ENCODE measurements at places on chromosomes 5 and 9.

- no peak for DNase-seq
Measured at GRCh38 chr5:178673801-178674295, 47.0 kb upstream of the CLK4 start.

GRCh38 chr9:120737416-120738165, 23.3 kb upstream of the MEGF9 start:
- DNase-seq = no peak

DNA sequence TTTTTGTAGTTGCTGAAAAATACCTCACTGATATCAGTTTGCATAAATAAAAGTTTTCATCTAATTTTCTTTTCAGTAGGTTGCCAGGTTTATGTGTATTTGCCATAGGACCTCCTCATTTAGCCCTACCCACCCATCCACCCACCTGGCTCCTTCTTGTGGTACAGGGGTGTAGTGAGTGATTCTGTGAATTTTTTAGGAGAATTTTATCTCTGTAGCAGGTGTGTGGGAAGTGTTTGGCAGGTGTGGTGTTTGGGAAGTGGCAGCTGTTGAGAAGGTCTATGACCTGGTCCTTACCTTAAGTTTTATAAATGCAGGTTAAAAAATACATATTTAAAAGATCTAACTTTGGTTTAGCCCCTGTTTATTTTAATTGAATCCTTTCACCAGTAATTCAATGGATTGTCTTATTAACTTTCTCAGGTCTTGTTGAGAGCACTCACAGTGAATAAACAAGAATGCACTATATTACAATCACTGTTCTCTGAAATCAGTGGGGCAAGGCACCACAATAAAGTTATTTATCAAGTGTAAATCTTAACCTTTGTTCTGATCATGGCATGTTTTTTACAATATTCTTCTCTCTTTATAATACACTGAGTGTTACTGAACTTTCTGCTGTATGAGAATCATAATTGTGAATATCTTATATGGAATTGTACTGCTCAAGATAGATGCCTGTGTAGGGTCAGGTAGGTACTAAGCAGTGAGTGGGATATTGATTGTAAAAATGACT, 189.1 kb downstream of the WDR70 start:
- DNase-seq = no peak

GRCh38 chr9:126957687-126958053, 43.1 kb downstream of the RALGPS1 start:
- DNase-seq = no peak

DNA sequence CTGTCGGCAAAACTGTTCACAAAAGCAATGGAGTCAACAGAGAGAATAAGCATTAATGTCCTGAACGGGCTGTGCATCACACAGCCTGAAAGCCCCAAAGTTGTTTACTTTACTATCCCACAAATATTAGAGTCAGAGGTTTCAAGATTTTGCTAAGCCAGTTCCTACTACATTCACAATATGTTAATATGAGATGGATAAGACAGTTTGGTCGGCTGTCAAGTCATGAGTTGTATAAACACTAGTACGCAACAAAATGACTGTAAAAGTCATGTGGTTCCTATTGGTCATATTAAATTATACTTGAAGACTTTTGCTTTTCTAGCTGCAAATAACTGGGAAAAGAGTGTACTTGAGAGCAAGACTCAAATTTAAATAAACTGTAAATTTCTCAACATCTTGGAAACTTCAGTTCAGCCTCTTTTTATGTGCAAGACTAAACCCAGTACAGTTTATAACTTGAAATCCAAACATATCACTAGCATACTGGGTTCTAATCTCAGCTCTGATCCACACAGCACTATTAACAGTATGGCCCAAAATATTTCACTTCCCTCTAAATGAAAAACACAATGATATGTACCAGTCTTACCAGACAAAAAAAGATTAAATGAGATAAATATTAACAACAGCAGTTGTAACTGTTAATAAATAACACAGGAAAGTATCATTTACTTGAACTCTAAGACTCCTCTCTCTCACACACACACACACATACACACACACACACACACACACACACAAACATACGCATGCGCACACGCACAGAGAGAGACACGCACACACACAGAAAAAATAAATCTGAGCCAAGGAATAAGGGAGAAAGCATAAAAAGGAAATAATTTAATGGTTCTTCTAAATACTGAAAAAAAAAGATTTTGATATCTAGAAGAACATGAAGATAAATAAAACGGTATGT, 33.1 kb downstream of the FANCC start:
- no peak for DNase-seq

- DNase-seq = no peak
Measured at GRCh38 chr5:82023644-82024043, 51.8 kb downstream of the ATG10 start.

DNA sequence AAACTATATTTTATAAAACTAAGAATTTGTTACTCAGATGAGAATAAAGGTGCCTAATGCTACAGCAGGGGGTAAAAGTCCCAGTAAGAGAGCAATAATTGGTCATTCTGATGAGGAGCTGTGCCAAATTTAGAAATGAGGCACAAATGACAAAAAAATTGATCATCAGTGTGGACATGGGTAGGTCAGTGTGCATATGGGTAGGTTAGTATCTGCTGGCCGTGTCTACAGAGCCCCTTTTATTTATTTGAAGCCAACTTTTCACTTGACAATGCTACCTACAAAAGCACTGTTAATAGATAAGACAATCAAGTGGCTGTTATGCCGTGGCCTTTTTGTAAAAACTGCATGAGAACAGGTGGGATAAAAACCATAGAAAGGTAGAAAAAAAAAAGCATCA, 454.6 kb downstream of the RAB3C start:
- no peak for DNase-seq

GRCh38 chr5:4630031-4630430, 510.1 kb upstream of the ADAMTS16 start:
- DNase-seq = no peak

DNA sequence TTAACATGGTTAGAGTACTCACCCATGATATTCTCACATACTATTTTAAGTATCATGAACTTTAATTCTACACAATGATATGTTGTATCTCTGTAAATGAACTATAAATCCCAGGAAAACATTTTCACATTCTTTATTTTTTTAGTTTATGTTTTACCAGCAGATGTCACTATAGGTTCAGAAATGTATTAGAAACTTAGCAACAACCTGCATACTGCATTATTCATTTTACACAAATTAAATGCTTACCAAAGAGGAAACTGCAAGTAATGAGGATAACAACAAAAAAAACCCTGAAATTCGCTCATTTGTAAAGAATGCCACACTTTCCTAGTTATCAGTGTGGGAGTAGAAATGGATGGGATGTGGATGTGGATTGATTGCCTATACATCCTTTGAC, 217.5 kb upstream of the OTULINL start:
- DNase-seq = no peak

DNA sequence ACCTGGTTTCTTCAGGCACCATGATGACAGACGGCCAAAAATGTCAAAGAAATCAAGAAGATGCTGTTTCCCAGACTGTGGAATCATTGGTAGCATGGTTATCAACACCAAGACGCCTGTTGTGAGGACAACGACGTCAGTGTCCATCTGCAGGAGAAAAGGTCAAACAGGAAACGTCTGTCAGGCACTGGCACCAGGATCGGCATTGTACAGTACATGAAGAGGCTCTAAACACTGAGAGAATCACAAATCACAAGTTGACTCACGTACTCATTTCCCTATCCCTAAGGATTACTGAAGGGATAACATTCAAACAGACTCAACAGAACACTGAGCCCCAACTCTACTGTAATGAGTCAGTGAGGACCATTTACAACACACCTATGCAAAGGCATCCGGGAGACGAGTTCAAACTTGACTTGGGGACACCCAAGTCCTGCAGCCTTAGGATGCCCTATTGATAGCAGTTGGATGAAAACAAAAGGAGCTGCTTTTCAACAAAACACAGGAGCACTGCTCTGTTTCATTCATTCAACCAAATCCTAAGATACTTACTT, 21.0 kb downstream of the TSC1 start:
- DNase-seq = no peak

- DNase-seq = no peak
Measured at GRCh38 chr5:3858524-3858923, 262.9 kb downstream of the IRX1 start.

- no peak for DNase-seq
Measured at GRCh38 chr5:58653521-58653920, 70.6 kb downstream of the RAB3C start.

- no peak for DNase-seq
Measured at GRCh38 chr9:93037476-93037971, 21.0 kb upstream of the SUSD3 start.

DNA sequence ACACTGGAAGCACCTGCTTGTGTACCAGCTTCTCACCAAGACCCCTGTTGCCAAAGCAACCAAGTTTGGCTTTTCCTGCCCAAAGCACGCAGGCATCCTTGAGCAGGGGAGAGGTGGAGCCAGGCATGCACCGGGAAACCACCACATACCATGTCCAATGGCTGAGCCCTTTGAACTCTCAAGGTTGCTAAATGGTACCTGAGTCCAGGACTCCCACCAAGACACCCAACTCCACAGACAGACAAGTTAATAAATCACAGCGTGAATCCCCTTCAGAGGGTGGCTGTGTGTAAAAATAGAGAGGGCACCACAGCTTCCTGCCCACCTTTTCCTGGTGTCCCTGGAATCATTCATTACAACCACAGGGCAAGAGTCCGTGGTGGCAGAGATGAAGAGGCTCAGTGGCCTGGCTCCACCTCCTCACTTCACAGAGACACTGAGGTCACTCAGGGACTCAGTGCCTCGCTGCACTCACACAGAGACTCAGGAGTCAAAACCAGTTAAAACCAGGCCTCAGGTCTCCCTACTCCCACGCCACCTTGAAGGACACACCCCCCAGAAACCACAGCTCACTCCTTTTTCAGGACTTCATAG, 143.7 kb downstream of the C5orf15 start:
- no peak for DNase-seq

GRCh38 chr9:136978073-136978864, 965 bp downstream of the PTGDS start:
- DNase-seq = peak; percentile 62

DNA sequence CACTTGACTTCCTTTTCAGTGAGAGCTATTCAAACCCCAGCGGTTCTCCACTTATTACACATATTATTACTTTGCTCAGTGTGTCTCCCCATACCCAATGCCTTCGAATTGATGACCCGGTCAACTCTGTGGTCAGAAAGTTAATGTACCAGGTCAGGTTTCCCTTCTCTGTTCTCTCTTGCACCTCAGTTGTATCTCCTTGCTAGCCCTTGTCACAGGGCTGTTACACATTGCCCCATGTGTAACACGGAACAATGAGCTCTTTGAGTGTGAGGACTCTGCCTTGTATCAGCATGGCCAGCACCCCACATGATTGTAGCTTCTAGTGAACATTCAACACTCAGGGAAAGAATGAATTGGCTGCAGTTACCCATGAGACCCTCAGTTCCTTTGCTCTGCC, 73.6 kb downstream of the DOCK2 start:
- no peak for DNase-seq

DNA sequence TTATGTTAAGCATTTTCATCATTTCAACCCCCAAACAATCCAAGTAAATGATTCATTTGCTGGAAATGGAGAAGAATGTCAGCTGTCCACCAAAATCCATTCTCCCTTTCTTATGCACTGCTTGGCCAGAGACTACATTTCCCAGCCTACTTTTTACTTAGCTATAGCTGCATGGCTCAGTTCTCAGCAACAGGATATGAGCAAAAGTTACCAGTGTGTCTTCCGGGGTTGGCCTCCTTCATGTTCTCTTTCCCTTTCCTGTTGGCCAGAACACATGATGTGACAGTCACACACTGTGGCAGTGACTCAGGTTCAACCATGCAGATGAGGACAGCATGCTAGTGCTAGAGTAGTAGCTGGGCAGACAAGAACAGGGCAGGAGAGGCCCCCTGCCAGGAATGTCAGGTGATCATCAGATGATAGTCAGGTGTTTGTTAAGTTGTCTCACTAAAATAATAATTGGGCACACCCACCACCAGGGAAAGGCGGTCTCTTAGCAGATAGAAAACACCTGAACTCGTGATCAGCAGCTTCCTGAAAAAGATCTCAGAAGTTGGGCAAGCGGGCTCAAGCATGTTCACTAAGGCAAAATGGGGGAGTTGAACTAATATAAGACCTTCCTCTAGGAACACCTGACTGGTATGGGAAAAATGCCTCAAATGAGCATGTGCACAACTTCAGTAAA, 12.2 kb downstream of the GPR150 start:
- DNase-seq = peak; percentile 28

- DNase-seq = no peak
Measured at GRCh38 chr9:27260789-27261516, 36.0 kb downstream of the EQTN start.

GRCh38 chr5:65087154-65087553, 318.4 kb downstream of the CWC27 start:
- no peak for DNase-seq

DNA sequence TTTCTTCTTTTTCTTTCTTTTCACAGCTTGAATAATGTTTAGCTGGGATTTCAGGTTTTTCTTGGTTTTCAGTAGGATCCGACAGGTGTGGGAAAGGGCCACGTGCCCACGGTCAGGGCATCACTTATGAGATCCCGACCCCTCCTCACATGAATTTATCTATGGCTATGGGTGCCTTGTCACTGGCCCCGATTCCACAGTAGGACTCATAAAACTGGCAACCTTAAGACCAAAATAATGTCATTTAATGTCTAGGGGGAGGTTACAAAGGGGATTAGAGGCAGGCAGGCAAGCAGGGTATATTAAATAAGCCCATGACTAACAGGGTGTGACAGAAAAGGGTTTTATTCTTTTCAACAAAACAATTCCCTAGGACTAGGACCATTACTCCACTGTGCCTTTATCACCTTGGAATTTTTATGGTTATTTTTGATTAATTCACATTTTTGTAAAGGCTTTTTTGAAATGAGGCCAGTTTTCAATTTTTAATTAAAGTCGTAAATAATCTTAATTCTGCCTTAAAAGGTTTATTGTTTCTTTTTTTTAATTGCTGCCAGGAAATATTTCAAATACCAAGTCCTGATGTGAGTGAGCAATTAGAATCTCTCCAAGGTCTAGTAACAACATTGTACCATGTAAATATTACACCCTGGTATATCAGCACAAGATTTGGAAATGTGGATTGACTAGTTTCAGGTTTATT, 370.4 kb downstream of the GLIS3 start:
- DNase-seq = no peak

DNA sequence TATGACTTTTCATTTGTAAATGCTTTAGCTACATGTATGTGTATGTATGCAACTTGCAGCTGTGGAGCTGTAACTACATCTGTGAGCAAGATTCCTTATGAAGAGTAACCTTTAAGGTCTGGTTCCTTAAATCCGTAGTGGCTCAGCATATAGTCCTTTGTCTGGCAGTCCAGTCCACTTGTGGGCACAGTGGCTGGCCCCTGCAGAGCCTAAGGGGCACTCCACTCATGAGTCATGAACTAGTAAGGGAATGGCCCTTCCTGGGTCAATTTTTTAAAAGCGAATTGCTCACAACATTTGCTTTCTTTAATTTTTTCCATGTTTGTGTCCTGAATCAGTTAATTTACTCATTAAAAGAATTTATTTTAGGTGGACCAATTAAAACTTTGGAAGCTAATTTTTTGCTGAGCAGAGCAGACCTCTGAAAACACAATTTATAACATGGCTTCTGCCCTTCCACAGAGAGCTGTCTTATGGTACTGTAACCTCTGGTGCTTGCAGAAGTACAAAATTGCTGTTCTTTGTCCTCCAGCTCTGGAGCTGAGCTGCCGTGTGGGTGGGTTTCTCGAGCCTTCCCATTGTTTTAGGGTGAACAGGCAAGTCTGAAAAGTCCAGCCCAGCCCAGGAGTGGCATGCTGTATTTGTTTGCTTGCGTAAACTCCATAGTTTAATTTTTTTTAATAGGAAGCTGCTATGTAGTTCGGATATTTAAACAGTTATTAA, 110.1 kb downstream of the MVB12B start:
- no peak for DNase-seq

- no peak for DNase-seq
Measured at GRCh38 chr5:64147379-64147778, 18.3 kb upstream of the RNF180 start.

All from activated CD8-positive, alpha-beta memory T cell treated with anti-CD3 and anti-CD28 coated beads for 4 hours (primary cell).